ENCODE measurements at places on chromosomes 11 and 22. TPM values are rescaled to one million over a fixed set of nuclear protein-coding genes. Genes with fewer than 3 reads are reported as not detected.

The MYBPC3 gene
- total RNA-seq = not detected

The SLC17A6 gene
- total RNA-seq = not detected

The SLC22A6 gene
- not detected for total RNA-seq

The INSC gene
- 0.68 TPM for total RNA-seq

The APOA4 gene
- not detected for total RNA-seq

The ACR gene
- total RNA-seq = 0.14 TPM

The OR51A7 gene
- not detected for total RNA-seq

The TH gene
- under 0.01 TPM for total RNA-seq

The PLAAT2 gene
- 0.50 TPM for total RNA-seq

The LAYN gene
- 7.2 TPM for total RNA-seq

The GGTLC3 gene
- total RNA-seq = not detected
